ENCODE measurements at places on chromosomes 6 and 20.

DNA sequence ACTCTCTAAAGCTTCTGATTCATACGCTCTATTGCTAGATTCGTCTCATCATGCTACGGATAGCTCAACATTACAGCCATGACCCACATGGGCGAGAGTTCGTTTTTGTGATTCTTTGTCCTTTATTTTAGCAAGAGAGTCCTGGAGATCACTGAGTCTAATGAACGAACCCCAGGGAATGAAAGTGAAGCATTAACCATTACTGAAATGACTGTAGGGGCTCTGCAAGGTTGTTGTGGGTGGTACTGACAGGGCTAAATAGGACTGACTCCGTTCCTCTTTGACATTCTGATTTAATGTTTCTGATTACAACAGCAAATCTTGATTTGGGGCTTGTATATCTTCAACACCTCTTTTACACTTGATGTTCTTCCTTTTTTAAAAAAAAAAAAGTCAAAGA, 13.7 kb upstream of the RTF2 start:
- DNase-seq, result no peak

DNA sequence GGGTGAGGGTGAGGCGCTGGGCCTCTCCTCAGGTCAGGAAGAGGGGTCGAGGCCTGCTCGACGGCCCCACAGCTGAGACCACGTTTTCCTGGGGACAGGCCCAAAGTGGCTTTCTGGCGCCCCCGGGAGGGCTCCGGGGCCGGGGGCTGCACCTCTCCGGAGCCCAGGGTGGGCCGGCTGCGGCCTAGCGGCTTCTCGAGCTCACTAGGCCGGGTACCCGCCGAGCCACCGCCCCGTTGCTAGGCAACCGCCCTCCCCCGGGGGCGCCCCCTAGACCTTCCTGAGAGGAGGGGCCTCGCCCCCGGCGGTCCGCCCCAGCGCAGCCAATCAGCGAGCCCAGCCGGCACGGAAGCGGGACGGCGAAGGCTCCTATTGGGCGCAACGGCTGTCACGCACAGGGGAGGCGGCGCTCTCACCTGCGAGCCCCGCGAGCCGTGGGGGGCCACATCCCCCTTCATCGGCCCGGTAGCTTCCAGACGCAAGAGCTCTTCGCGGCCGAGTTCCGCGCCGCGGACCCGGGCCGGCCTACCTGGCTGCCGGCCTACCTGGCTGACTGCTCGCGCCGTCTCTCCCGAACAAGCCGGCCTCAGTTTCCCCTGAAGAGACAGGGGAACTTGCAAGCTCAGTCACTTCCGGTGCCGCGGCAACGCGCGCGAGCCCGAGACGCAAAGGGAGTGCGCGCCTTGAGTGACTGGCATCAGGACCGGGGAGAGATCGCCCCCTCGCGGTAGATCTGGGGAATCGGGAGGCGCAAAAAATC, 831 bp upstream of the BCL2L1 start:
- peak; percentile 96 for DNase-seq

- no peak for DNase-seq
Observed at GRCh38 chr20:9482180-9482579, 32.2 kb upstream of the LAMP5 start.

- no peak for DNase-seq
Observed at GRCh38 chr6:18352842-18353241, 34.3 kb upstream of the RNF144B start.

DNA sequence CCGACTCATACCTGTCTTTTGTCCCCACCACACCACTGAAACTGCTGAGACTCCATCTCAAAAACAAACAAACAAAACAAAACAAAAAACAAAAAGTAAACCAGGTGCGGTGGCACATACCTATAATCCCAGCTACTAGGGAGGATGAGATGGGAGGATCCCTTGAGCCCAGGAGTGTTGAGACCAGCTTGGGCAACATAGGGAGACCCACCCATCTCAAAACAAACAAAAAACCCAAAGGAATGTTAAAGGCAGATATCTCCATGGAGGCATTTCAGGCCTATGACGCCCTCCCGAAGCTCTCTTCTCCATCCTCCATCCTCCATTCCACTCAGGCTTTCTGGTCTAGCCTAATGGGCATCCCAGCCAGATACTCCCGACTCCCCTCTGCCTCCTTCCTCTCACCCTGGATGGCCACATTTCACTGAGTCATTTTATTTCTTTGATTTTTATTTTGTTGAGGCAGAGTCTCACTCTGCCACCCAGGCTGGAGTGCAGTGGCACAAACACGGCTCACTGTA, 3.2 kb upstream of the SLC4A11 start:
- DNase-seq, result no peak

GRCh38 chr6:43773050-43773979, 3.3 kb downstream of the VEGFA start:
- DNase-seq, result peak; percentile 11

DNA sequence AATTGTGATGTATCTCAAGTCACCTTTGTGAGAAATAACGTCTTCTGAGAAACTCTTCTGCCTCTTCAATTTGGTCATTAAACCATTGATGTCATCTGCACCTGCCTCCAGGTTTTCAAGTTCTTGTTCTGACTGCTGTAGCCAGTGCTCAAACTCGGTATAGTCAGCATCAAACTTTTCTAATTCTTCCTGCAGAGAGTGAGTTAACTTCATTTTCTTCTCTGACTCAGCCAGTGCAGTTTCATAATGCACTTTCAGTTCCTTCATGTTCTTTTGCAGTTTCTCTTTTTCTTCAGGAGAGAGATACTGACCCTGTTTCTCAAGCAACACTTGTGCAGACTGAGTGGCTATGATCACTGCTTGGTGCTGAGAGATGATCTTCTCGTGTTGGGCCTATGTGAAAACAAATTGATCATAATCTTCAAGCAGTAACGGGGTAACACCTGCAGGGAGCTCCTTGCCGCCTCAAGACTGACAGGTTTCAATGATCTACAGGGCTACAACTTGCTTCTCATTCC, 48.8 kb downstream of the DST start:
- no peak for DNase-seq

DNA sequence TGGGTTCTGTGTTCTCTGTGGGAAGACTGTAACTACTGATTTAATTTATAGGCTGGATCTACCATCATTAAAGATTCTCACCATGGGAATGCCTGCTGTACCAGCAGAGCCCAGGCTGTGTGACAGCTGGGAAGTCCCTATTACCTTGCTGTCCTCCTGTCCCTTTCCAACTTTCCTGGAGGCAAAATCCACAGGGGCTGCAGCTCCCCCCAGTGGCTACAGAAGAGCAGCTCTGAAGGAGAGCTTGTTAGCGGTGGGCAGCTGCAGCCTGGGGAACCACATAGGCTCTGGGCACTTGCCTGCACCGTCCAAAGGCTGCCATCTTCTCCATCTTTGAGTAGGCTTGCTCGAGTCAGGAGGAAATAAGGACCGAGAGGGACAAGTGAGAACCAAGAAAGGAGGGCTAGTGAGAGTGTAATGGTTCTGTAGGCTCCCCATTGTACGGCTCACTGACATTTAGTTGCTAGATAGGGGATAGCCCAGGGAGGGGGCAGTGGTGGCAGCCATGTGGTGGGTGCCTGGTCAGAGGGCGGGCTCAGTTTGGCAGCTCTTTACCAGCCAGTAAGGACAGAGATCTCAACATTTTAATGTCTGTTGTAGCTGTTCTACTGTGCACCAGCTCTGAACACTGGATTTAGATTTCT, 155.1 kb upstream of the MLIP start:
- DNase-seq, result peak; percentile 47

DNA sequence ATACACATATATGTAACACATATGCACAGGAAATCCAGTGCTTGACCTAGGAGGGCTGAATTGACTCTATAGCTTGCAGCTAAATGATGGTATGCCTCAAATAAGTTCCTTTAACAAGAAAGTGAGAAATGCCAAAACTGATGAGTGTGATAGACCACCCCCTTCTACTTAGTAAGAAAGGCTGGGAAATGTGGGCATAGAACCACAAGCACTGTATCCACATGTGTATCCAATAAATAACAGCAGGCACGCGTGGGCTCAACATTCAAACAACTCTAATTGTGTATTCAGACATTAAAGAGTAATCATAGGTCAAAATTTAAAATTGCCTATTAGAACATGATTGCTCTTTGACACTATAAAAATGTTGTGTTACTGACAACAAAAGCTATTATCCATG, 54.1 kb downstream of the FAM83B start:
- DNase-seq, result no peak

GRCh38 chr6:129672881-129673631, 36.9 kb downstream of the ARHGAP18 start:
- DNase-seq, result no peak

DNA sequence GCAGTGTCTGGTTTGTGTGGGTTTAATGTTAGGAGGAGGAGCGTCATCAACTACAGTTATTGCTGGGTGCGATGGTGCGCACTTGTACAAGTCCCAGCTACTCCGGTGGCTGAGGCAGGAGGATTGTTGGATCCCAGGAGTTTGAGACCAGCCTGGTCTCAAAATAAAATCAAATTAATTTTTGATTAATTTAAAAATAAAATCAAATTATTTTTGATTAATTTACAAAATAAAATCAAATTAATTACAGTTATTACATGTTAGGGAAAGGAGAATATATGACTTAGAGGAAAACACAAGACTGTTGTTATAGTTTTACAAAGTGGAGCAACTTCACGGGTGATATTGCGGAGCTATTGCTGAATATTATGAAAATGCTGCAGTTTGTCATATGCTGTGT, 34.7 kb upstream of the ADGRF5 start:
- DNase-seq, result no peak

DNA sequence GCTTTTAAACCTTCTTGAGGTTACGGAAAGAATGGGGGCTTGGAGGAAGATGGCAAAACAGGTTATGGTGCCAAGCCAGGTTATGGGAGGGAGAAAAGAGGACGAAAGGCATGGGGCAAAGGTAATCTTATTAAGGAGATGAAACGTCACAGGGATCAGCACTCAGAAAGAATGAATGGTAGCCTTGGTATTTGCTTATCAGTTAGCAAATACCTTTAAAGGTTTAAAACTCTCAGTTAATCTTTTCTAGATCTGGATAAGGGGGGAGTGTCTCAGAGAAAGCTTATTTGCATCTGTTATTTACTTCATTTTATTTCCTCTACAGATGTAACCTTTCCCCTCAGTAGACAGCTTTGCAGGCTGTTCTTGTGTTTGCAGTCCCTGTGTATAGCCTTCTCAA, 55.5 kb upstream of the EEF1E1 start:
- no peak for DNase-seq

- no peak for DNase-seq
Observed at GRCh38 chr20:7622399-7622961, 317.8 kb downstream of the HAO1 start.

DNA sequence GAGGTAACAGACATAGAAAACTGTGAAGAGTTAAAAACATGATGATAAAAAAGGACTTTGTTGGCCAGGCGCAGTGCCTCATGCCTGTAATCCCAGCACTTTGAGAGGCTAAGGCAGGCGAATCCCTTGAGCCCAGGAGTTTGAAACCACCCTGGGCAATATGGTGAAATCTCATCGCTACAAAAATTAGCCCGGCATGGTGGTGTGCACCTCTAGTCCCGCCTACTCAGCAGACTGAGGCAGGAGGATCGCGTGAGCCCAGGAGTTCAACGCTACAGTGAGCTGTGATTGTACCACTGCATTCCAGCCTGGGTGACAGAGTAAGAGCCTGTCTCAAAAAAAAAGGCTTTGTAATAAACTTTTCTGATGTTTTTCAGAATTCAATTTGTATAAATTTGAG, 60.1 kb downstream of the GFOD1 start:
- DNase-seq, result no peak

- no peak for DNase-seq
Observed at GRCh38 chr20:25310921-25311728, 63.2 kb downstream of the PYGB start.

DNA sequence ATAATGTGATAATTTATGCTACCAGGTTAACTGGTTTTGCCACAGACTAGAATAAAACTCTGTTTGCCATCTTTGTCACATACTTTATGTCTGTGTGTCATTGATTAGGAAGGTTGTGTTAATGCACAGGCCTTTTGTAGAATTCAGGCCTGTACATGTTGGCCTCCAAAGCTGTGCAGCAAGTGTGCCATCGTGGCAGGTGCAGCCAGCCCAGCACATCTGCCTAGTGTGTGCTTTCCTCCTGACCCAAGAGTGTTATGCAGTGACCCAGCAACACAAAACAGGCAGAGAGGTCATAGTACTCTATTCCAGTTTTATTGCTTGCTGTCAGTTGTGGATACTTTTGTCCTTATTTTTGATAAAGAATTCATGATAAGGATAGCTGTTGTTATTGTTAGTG, 3.7 kb downstream of the MAP3K4 start:
- no peak for DNase-seq

- peak; percentile 49 for DNase-seq
Observed at GRCh38 chr6:153130515-153131036, 506 bp downstream of the RGS17 start.

- no peak for DNase-seq
Observed at GRCh38 chr20:2742431-2742830, 49.9 kb downstream of the EBF4 start.

DNA sequence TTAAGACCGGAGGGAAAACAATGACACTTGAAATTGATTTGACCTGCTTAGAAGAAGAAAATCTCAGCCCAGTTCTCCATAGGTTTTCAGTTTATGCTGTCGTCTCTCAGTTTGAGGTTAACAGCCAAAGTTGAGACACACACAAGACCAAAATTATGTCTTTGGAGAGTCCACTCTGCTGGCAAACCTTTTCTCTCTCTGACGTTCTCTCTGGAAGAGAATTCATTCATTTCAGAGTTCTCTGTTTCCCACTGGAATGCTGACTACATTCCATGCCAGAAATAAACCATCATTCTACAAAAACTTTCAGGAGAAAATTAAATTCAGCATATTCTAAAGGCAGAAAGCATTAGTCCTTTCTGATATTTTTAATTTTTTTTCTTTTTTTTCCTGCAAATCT, 155.2 kb downstream of the TFAP2A start:
- DNase-seq, result no peak

DNA sequence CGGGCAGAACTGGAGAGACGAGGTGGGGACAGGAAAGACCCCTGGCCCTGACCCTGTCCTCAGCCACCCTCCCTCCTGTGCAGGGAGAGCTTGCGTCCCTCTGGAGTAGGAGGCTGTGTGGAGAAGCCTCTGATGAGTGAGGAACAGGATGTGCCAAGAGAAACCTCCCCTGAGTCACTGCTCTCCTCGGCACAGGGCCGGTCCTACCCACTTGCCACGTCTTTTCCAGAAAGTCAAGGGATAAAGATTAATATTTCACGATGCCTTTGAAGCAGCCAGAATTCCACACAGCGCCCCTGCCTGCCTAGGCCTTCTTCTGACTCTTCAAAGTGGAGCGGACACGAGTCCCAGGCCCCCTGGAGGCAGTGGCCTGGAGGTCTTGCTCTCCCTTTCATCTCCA, 34.9 kb upstream of the THBS2 start:
- no peak for DNase-seq

- DNase-seq, result no peak
Observed at GRCh38 chr6:170125456-170126300, 165.2 kb downstream of the DLL1 start.
